ENCODE measurements at places on chromosomes 1 and 21. TPM values are rescaled to one million over a fixed set of nuclear protein-coding genes. Genes with fewer than 3 reads are reported as not detected.

- DNase-seq: no peak
These were observed 36.4 kb upstream of the RBBP5 start for GRCh38 chr1:205158048-205158616.

DNA sequence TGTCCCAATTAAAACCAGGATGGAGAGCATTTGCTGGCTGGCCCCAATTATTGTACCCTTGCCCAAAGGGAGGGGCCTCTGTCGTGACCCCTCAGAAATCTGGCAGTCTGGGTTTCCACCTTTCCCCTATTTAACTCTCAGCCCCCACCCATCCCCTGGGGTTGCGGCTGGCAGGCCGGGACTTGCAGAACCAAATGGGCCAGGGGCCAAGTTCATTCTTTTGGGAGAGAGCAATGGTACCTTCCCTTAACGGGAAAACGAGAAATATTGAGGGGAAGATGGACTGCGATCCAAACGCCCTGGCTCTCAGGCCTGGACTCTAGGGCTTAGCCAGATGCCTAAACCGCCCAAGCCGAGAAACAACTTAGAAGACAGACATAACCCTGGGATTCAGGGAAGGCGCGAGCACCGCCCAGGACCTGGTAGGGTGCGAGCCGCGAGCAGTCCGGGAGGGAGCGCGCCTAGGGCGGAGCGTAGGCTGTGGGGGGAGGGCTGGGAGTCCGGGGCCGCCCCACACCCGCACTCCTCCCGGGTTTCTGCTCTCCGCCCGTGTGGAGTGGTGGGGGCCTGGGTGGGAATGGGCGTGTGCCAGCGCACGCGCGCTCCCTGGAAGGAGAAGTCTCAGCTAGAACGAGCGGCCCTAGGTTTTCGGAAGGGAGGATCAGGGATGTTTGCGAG is at the start of gene SLC27A3:
Gene SLC27A3, plus strand, starts transcription at position 628 of the 678 bp plus-strand sequence. CDS start 91 bp downstream, outside the sequence.
- DNase-seq: no peak

GRCh38 chr1:22096463-22096862 is 44.0 kb downstream of the CDC42 start:
- no peak for DNase-seq

DNA sequence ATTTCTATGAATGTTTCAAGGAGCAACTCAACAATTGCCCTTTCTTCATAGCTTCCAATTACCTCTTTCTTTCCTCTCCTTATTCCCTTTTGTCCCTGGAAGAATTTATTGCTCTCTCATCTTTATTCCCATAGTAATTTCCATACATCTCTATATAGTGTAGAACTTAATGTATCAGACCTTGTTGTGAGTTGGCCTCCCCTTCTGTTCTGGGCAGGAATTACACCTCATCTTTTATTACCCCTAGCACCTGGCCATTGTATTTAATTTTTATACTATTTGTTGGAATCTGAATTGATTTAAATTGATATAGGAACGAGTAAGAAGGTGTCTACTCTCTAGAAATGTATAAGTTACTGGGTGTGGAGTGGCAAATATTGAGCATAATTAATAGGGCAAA is 114.5 kb downstream of the CACHD1 start:
- DNase-seq: no peak

DNA sequence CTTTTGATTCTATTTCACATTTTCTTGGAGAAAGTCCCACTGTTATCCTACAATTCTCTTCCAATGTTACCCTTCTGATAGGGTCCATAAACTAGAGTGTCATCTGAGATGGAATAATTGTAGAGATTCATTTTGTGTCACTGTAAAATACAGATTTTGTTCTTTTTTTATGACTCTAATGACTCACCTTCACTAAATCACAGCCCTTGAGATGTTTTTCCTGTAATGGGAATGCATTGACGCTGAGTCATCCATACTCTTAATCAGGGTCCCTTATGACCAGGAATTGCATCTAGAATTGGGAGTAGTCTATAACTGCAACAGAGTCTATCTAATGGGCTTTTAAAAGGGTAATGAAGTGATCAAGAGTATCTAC is 315.5 kb downstream of the TGFB2 start:
- DNase-seq: peak; percentile 98

DNA sequence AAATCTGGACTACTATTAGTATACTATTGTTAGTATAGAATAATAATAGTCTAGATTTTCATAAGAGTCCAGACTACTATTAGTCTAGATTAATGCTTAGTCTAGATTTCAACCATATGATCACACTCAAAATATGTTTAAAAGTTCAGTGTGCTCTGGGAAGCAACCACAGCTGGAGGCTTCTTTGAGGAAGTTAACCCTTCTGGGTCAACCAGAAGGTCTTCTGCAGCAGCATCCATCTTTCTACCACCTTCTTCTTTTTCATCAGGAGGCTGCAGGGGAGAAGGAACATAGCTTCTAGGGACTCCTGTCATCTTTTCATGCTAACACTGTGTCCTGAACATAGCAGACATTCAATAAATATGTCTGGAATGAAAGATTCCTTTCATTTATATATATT is 51.2 kb upstream of the DNAJC6 start:
- DNase-seq: no peak

- no peak for DNase-seq
These were observed 25.2 kb upstream of the AGO1 start for GRCh38 chr1:35857830-35858229.

GRCh38 chr21:28159396-28159795 is 833.3 kb downstream of the LTN1 start:
- DNase-seq: no peak

DNA sequence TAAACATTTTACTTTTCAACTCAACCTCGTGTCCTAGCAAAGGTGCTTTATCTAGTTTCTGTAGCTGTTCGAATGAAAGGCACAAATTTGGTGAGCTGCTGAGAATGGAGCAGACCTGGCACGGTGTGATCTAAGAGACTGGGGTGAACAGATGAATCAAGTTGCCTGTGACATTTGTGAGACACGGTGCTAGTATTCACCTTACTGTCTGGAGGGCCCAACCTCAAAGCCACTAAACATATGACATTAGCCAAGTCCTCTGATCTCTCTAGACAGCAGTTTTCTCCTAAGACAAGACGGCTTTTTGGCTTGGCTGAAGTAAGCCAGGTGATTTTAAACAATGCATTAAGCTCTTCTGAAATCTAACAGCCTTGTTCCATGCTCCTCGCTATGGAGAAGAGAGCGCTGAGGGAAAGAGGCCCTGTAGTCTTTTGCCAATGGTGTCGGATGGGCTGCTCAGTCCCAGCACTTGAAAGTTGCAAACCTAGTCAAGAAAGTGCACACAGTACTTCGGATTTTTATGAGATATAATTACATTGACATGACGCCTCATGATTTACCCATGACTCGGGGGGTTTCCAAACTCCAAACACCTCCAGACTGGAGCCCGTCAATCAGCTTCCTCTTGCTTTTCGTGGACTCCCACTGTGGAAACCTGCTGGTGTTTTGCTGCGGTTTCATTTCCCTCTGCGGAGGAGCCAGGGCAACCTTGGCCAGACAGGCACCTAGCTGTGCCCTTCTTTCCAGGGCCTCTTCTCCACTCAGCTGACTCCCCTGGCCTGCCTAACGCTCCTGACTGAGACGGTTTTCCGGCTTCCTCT is 794 bp upstream of the TOR3A start:
- DNase-seq: no peak

DNA sequence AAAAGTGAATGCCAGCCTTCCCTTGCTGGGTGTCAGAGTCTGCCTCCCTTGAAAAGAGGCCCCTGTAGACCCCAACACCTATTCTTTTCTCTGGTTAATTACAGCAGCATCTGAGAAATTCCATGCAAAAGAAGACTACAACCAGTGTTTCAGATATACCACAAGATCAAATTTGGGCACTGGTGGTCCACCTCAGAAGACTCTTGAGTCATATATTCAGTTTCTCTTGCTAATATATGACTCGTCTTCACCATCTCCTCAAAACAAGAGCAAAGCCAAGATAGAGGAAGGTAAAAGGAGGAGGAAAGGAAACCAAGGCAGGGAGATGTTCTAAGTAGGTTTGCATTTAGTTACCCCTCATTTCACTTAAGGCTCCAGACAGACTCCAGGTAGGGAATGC is 259.9 kb downstream of the ZNF648 start:
- no peak for DNase-seq

GRCh38 chr1:231931846-231932454 is 305.4 kb downstream of the DISC1 start:
- no peak for DNase-seq

GRCh38 chr1:155177192-155177917 is 3.7 kb downstream of the TRIM46 start:
- DNase-seq: no peak

- no peak for DNase-seq
These were observed 53.6 kb downstream of the UBE2T start for GRCh38 chr1:202288177-202288576.

DNA sequence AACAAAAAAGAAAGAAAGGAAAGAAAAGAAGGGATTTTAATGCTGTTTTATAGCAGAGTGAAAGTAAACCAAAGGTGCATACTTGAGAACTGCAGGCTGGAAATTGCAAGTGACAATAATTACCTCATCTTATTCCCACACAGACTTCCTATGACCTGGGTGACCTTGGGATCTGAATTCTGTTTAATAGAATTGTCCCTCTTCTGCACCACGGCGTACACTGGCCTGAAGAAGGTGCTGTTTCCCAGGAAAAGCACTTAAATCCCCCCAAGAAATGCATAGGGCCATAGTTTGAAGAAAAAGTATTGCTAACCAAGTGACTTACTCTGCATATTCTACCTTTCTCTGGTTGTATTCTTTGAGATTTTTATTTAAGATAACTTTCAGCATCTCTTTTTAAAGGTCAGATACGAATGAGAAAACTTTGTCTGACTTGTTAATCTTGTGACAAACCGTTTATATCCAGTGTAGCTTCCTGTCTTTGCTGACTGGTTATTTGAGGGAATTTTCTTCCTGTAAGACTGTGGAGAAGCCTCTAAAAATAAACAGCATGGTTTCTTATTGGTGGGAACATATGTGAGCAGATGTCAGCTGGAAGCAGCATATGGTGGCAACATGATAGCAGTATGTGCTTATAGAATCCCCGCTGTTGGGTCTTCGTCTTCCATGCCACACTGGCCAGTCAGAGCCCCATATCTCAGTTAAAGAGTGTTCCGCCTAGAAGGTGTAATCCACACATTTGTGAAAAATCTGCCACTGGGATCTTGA is 16.3 kb downstream of the TGFB2 start:
- peak; percentile 64 for DNase-seq

DNA sequence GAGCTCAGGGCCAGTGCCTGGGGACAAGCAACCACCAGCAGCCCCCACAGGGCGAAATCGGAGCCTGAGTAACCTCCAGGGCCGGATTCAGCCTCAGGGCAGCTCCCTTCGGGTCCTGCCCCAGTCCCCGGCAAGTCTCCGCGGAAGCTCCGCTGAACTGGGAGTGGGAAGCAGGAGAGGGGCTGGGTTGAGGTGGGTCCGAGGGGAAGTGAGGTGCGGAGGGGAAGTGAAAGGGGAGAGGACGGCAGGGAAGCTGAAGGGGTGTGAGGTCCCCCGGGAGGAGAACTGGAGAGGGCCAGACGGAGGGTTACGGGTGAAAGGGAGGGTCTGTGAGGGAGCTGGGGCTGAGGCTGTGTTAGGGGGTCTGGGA is 560 bp downstream of the PADI2 start:
- no peak for DNase-seq

DNA sequence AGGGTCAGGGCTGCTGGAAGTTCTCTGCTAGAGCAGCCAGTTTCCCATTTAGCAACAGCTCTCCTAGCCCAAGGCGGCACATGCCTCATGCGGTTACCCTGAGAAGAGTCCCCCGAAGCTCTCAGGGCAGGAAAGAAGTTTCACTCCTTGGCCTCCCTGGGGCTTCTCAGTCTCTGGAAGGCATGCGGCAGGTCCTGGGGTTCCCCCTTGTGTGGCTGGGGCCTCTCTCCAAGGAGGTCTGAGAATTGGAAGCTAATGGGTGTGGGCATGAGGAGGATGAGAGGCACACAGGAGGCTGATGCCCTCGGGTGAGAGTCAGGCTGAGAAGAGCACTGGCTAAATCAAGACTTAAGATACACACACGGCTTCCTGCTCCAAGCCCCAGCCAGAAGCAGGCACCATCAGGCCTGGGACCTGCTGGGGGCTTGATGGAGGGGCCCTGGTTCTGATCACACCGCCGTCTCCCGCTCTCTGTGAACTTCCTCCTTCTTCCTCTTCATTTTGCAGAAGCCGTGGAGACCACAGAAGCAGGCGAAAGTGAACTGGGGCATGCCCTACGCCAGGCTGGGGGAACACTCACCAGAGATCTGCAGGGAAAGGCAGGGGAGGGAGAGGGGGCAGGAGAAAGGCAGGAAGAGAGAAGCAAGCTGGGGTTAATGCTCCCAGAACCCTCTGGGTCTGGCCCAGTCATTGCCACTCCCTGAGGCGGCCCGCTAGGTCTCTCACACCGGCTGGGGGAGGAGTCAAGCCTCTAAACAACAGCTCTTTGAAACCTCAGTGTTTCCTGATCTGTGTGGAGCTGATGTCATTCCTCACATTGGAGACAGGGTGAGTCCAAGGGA is 15.1 kb downstream of the BLACAT1 start:
- DNase-seq: peak; percentile 93

DNA sequence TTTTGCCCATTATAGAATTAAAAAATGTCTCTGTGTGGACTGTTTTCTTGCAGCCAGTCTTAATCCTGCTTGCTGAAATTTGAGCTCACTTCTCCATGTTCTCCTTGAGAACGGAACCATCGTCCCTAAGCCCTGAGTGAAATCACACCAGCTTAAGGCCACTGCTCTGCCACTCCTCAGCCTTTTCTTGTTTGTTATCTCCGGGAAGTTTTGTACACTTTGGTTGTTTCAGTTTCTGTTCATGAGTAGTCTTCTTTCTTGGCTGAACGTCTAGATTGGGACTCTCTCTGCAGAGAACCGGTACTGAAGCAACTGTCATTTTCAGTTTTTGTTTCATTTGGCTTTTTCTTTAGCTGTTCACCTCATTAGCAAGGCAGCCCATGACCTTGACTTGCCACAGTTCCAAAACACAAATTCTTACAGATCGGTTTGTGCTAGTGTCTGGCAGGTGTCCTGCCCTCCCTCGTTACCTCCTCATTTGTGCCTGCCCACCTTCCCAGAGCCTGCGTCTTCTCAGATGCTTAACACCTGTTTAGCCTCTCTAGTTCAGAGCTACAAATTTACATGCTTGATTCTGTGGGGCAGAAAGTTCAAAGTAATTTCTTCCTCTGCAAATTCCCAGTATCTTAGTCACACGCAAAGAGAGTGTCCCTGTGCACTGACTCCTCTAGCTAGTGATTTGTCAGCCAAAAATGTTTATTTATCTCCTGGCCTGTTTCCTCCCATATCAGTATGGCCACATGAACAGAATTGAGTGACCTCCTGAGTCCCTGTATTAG is 12.4 kb downstream of the PSEN2 start:
- DNase-seq: peak; percentile 75

GRCh38 chr1:112470966-112471365 is 37.8 kb upstream of the WNT2B start:
- DNase-seq: no peak

CENPF gene
- total RNA-seq: 175 TPM

SIM2 gene
- 5.1 TPM for total RNA-seq

IQCC gene
- 0.45 TPM for total RNA-seq

TBX15 gene
- not detected for total RNA-seq

CD1E gene
- total RNA-seq: not detected

FNDC5 gene
- 0.41 TPM for total RNA-seq

HPDL gene
- not detected for total RNA-seq

PGLYRP4 gene
- total RNA-seq: not detected

ACTN2 gene
- total RNA-seq: not detected

Measured in A172 (cell line).